ENCODE measurements at places on chromosomes 2 and 18. TPM values are rescaled to one million over a fixed set of nuclear protein-coding genes. Genes with fewer than 3 reads are reported as not detected.
A peak's percentile ranks its signal among the peaks of the same experiment; 100 is the strongest.

KRTCAP3 gene
- 6.4 TPM for total RNA-seq

CCDC74B gene
- total RNA-seq, result 0.47 TPM

MPP4 gene
- not detected for total RNA-seq

DNA sequence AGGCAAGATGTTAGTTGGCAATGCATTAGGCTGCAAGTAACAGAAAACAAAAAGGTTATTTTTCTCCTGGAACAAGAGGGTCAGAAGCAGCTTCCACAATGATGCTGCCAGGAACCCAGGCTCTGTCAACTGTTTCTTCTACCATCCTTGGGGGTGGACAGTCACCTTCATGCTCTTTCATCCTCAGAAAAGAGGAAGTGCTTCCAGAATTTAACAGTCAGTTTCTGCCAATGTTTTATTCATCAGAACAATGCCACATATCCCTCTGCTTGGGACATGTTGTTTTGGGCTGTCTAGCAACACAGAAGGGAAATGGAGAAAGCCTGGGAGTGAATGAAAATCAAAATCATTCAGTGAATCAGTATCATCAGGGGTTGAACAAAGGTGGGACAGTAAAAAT, 7.1 kb downstream of the TMEM182 start:
- no peak for DNase-seq

DNA sequence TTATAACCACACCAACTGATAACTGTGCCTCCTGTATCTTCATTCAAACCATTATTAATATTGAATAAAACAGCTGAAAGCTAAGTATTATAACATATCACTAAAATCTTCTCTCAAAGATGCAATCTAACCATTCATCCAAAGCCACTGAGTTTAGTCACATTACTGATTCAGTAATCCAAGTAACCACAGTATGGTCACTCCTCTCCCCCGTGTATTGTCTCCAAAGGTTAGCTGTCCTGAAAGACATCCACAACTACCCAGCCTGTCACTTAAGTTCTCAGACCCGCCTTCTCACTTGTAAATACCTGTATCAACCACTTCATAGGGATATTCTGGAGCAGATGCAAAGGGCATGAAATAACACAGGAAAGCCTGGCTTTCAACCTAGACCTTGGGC, 213.4 kb upstream of the BOD1L2 start:
- no peak for DNase-seq

- DNase-seq, result no peak
Measured at GRCh38 chr2:34545486-34546136, 946.5 kb upstream of the FAM98A start.

- no peak for DNase-seq
Measured at GRCh38 chr2:239856620-239857285, 168.4 kb downstream of the NDUFA10 start.

DNA sequence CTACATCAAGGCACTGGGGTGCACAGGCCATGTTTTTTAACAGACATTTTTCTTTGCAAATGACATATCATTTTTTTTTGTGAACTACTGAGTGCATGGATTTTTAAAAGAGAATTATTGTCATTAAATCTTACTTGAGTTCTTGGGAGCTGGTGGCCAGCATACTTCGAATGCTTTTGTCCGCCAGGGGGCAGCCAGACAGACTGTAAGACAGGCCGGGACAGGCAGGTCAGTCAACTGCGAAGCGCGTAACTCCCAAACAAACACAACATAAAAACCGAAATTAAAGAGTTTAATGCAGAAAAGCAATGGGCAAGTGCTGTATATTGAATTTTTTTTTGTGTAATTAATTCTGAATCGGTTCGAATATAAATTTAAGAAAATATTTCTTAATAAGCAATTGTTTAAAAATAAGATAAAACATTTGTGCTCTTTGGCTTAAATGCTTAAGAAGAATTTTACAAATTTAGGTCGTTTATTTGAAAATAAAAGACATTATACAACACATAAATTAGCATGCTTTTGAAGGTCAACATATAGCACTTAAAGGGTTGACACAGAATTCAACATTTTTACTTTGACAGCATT, 142.2 kb upstream of the PXDN start:
- peak; percentile 48 for DNase-seq

DNA sequence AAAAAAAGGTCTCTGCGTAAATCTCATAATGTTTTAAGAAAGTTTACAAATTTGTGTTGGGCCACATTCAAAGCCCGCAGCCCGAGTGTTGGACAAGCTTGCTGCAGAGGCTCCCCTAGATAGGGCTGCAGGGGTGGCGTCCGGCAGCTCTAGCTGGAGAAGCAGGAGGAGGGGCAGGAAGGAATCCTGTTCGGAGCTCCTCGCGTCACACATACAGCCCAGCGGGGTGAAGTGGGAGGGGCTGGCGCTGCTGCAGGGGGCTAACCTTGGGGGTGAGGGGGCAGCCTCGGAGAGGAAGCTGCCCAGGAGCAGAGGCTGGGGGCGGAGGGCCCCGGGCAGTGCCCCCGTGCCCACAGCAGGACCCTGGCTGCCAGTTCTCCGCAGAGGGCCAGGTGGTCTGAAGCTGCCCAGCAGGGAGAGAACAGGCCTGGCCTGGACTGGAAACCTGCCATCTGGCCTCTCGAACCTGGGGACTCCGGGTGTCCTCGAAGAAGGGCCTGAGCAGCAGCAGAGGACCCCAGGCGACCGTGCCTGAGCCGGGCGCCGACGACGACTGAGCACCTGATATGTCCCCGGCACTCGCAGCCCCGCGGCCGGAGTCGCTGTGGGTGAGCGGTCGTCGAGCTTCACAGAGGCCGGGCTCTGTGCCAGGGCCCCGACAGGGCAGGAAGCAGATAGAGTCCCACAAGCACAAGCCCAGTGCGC, 2.6 kb upstream of the GPR35 start:
- DNase-seq, result no peak

DNA sequence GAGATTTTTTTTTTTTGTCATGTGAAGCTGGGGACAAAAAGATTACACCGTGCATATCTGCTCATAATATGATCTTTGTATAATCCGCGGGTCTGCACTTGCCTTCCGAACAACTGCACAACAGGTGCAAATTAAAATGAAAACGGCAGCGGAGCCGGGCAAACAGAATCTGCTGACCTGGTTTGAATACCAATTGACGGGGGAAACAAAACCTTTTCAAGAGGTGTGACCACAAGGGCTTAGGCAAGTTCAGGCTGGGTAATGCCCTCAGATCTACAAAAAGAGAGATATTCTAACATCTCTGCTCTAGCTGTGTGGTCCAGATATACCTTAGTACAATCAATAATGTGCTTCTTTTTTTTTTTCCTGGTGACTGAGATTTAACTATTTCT, 88.5 kb downstream of the ZEB2 start:
- DNase-seq, result no peak

DNA sequence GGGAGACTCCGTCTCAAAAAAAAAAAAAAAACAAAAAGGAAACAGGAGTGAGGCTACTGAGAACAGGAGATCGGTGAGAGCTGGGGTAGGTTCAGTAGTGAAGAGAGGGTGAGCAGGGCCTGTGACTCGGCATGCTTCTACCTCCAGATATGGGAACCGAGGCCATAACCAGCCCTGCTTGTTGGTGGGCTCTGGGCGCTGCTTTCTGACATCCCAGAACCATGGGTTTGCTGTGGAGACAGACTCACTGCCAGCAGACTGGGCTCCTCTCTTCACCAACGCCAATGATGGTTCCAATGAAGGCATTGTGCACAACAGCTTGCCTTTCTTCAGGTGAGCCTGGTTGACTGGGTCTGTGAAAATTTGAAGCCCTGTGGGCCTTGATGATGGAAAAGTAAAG, 6.2 kb downstream of the CAD start:
- no peak for DNase-seq

DNA sequence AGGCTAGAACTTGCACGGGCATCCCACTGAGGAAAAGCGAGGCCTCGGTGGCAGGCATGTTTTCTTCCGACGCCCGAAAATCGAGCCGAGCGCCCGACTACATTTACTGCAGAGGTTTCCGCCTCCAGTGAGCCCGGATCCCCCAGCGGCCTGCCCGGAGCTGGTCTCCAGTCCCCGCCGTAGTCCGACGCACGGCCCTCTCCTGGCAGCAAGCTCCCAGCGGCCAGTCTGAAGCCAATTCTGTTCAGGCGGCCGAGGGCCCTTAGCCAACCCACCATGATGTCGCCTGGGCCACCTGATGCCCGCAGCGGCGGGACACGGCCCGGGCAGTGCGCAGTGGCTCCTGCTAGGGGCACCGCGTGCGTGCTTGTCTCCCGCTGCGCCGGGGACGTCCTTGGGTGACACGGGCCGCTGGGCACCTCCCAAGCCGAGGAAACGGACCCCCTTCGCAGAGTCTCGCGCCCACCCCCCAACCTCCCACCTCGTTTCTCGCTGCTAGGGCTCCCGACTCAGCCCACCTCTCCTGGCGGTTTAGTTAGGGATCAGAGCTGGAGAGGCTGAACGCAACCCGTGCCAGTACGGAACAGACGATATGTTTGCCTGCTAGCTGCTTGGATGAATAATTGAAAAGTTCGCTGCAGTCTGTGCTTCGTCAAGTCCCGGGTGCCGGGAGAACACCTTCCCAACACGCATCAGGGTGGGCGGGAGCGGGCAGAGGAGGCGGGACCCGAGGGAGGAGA, 5.3 kb downstream of the ONECUT2 start:
- no peak for DNase-seq

DNA sequence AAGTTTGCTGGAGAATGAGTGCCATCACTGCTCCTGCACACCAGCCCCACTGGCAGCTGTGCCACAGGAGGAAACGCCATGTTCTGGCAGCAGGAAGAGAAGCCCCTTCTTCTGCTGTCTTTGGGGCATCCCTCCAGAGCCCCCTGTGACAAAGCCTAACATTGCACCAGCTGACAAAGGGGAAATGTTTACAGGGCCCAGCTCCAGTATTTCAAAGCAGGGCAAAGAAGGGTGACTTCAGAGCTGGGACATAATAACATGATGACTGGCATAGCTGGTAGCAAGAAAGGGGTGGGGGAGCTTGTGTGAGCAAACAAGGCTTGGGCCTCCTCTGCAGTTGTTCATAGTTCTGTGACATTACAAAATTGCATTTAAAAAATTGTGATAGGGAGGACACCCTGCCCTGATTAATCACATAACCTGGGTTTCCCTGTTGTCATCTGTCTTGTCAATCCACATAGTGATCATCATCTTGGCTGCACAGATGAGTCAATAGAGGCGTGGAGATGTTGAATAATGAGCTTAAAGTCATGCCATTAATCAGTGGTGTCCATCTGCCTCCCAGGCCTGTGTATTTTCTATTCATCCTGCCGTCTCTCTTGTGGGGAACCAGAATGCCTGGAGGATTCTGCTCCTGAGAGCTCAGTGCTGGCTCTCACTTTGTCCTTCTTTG, 29.1 kb upstream of the PDIA6 start:
- no peak for DNase-seq

Measured in activated CD8-positive, alpha-beta memory T cell treated with anti-CD3 and anti-CD28 coated beads, Interleukin-2, amount 10 ng/mL, durations not matched to agents 7 days and 5 days (primary cell).